Cardiac fibroblast (primary cell): ENCODE measurements at places on chromosomes 3 and 15.

- DNase-seq = no peak
These were observed 13.5 kb downstream of the CNOT10 start for GRCh38 chr3:32698506-32698905.

- peak; percentile 55 for DNase-seq
These were observed 135.6 kb upstream of the SUCLG2 start for GRCh38 chr3:67790043-67790442.

- DNase-seq = no peak
These were observed 15.9 kb downstream of the RFX7 start for GRCh38 chr15:56227780-56228179.

GRCh38 chr15:42704492-42704926 lies 32.4 kb downstream of the CDAN1 start:
- DNase-seq = peak; percentile 79

DNA sequence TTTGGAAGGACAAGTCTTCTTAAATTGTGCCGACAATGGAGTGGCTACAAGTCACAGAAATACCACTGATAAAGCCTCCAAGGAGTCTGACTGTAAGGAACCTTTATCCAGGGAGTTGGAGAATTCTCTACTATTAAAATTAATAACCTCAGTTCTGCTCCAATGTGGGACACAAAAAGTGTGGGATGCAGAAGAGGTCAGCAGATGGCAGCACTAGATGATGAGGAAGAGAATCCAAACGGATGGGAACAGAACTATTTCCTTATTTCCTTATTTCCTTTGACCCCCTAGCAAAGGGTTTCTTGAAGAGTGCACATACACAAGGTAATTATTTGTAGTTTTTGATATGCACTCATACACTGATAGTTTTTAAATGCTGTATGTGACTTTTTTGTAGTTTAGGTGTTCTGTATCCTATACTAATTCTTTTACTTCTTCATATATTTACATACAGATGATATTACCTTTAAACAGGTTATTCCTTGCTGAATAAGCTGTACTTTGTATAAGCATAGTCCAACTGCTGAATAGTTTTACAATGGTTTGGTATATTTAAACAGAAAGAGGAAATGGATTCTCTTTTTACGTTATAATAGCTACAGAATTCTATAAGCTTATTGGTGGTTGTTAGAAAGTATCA lies 25.6 kb upstream of the NLGN1 start:
- peak; percentile 53 for DNase-seq
